Effector CD8-positive, alpha-beta T cell (primary cell): ENCODE measurements at places on chromosomes 1 and 21.

GRCh38 chr1:96364576-96364975 lies 357.0 kb upstream of the PTBP2 start:
- DNase-seq, result no peak

DNA sequence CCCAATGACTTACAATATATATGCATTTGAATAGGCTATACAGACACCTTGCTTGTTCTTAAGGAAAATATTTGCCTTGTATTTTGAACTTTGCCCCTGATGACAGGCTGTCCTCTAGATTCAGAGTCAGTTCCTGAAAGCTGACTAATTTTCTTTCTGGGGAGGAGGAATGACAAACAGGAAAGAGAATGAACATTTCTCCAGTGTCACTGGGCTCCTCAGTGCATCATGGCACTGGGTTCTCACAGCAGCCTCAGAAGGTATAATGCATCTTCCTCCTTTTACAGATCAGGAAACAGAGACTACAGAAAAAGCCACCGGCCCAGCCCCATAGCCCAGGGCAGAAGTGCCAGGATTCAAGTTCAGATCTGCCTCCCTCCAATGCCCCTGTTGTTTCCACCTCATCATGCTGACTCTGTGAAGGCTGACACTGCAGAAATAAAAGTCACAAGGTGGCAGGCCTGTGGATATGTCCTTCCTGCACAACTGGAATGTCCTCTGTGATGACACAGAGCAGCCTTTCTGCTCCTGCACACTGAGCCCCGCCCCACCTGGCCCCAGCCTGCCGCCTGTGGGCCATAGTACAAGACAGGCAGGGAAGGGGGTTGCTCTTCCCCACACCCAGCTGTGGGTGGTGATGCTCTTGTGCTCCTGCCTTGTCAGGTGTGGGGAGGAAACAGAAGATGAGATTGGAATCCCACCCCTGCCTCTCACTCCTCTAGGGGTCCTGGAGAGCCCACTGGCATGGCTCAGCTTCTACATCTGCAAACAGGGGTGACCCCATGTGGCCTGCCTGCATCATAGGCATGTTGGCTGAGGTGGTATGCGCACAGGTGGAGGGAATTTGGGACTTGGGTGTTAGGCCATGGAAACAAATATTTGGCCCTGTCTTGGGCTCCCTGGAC lies 6.4 kb downstream of the TTC22 start:
- no peak for DNase-seq

DNA sequence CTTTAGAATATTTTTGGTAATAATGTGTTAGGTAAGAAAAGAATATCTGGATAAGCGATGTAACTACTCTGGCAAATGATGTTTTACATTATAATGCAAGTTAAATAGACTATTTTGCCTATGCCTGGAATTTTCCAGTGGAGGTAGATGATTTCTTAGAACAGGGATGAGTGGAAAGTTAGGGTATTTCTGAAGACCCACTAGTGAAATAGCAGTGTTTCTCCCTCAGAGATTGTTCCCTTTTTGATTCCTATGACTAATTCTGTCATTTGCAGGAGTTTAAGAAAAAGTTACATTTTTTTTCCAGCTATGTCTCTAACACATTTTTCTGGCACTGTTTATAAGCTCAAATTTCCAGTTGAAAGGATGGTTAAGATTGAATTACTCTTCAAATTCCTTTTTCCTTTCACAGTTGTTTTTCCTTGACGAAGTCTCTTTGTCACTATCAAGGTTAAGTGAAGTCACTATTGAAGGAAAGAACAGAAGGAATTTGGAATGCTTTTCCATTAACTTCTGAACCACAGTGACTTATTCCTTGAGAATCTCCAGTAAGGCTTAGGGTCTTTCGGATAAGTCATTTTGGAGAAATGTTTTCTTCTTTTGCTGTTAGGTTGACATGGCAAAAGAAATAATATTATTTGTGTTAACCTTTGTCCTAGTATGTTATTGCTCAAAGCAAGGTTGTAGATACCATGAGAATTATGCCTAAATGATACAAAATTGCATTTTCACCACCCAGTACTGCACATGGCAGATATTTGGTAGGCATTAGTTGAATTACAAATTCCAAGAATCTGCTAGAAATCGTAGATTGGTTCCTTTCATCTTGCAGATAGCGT lies 42.9 kb upstream of the ZNF326 start:
- DNase-seq, result no peak

DNA sequence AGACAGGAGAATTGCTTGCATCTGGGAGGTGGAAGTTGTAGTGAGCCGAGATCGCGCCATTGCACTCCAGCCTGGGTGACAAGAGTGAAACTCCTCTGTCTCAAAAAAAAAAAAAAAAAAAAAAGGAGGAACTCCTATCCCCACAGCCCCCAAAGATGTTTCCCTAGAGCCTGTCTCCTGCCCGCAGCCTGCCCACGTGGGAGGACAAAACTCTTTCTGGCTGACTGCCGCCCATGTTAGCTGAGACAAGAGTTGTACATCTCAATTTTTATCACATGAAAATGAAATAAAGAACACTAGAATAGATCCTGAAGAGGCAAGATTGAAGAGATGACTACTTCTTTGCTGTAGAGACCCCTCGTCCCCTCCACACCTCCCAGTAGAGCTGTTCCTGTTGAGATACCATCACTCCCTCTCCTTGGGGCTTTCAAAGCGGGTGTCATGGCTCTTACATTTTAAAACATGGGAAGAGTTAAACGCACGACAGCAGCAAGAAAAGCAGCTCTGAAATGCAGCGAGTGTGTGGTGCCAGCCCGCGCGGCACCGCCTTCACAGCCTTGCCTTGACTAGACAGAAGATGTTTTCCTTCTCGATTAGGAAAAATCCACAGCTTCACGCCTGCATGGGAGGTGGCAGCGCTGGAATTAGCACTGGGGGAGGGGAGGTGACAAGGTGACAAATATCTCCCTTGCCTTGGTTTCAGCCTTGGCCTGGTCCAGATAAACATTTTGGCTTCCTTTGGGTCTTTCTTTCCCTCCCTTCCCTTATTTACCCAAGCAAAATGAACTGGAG lies 253.4 kb upstream of the CSF3R start:
- no peak for DNase-seq

DNA sequence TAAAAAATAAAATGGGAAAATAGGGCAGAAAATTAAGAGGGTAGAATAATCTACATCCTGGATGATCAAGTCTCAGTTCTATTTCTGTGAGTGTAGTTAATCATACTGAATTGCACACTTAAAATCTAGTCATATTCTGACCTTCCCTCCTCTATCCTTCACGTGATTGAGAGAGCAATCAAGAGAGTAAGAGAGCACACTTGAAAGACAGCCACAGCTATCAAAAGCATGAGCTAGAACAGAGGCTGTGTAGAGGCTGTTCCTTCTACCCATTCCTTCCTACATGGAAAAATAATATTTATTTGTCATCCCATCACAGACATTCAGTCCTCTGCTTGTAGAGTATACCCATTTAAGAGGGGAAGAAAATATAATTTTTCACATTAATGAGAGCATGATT lies 52.4 kb downstream of the PHC2 start:
- DNase-seq, result no peak

- no peak for DNase-seq
Observed at GRCh38 chr21:33643658-33644311, 1.5 kb downstream of the ITSN1 start.

DNA sequence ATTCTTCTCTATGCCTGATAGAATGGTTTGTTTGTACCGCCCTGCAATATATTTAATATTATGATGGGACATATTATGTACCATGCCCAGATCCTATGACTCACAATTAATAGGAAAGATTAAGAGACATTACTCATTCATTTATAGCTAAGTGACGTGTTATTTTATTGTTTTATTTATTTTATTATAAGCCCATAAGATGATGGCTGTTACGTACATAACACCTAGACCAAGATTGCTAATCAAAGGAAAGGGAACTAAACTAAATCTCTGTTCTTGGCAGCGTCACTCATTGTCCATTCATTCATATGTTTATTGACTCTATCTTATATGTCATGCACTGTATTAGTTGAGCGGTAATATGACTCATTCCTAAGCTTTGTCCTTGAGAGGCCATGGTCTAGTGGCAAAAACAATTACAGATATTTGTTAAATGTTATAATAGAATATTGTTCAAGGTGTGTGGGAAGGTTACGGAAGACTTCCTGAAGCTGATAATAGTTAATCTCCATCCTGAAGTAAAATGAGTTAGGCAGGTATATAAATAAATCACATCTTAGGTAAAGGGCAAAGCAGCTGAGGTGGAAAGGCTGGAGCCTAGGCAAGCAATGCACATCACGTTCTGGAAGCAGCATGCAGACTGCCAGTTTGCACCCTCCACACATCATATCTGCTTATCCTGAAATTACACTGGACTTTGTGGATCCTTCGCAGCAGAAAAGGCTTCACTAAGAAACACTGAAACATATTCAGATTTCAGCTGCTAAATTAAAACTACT lies 16.6 kb upstream of the CD55 start:
- DNase-seq, result no peak

- no peak for DNase-seq
Observed at GRCh38 chr1:117573386-117574023, 32.3 kb upstream of the TENT5C start.

GRCh38 chr1:222781251-222781650 lies 33.6 kb upstream of the DISP1 start:
- DNase-seq, result no peak

DNA sequence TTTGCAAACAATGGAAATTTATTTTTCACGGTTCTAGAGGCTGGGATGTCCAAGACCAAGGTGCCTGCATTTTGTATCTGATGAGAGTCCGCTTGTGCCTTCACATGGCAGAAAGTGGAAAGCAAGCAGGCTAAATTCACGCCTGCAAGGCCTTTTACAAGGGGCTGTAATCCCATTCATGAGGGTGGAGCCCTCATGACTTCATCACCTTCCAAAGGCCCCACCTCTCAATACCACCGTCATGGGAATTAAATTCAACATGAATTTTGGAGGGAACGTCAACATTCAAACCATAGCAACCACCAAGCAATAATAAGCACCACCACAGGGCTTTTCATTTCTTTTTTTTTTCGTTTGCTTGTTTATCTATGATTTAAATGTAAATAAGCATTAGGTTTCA lies 115.3 kb downstream of the C1orf21 start:
- DNase-seq, result no peak

GRCh38 chr1:54904476-54905048 lies 17.6 kb upstream of the DHCR24 start:
- DNase-seq, result no peak

GRCh38 chr1:24317956-24318614 lies 1.1 kb upstream of the GRHL3 start:
- no peak for DNase-seq
